ENCODE measurements at places on chromosomes 7 and 10. TPM values are rescaled to one million over a fixed set of nuclear protein-coding genes. Genes with fewer than 3 reads are reported as not detected.
A peak's percentile ranks its signal among the peaks of the same experiment; 100 is the strongest.

- no peak overlapping the region for H3K4me3 ChIP-seq
- DNase-seq = no peak
- H3K36me3 ChIP-seq = peaks cover 2% of the 10 kb centered on the region
- H3K27ac ChIP-seq = no peak overlapping the region
- peaks cover 10% of the 10 kb centered on the region for H3K27me3 ChIP-seq
- H3K4me1 ChIP-seq = peaks cover 12% of the 10 kb centered on the region
Observed at GRCh38 chr7:130210181-130210935, 2.7 kb downstream of the SSMEM1 start.

DNA sequence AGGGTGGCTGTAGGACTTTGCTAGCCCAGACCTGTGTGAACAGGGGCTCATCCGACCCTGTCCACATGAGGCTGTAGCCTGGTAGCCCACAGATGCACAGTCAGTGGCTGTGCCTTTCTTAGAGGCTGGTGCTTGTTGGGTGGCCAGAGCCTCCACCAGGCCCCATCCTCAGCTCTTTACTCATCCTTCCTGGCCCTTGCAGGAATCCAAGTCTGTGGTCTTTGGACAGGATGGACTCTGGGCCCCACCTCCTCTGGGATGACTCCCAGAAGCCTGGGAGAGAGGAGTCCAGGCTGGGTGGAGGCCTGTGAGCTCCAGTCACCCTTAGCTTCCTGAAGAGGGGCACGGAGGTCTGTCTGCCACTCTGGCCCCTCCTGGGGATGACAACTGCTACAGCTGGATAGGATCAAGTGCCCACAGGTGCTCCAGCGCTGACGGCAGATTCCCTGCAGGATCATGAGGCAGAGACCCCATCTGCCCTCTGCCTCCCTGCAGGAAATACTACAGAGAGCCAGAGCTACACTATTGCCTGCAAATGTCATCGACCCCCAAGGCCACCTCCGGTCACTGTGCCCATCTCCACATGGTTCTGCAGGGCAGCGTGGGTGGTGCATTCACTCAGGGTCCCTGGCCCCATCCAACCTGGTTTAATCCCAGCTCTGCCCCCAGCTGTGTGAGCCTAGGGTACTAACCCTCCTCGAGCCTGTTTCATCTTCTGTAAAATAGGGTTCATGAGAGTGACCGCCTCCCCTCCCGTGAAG is 114.5 kb downstream of the PTPN20 start:
- no peak overlapping the region for H3K4me3 ChIP-seq
- DNase-seq = no peak
- H3K36me3 ChIP-seq = no peaks in the 10 kb centered on the region
- peaks cover 5% of the 10 kb centered on the region for H3K27me3 ChIP-seq
- H3K4me1 ChIP-seq = peaks cover 5% of the 10 kb centered on the region

GRCh38 chr10:58957517-58957916 is 218.9 kb upstream of the PHYHIPL start:
- H3K36me3 ChIP-seq = no peaks in the 10 kb centered on the region
- no peak overlapping the region for H3K27ac ChIP-seq
- H3K4me3 ChIP-seq = no peak overlapping the region
- peaks cover 7% of the 10 kb centered on the region for H3K27me3 ChIP-seq
- DNase-seq = no peak

GRCh38 chr7:47884675-47885074 is 63.6 kb downstream of the PKD1L1 start:
- H3K4me3 ChIP-seq = no peak overlapping the region
- H3K4me1 ChIP-seq = no peaks in the 10 kb centered on the region
- DNase-seq = no peak
- H3K36me3 ChIP-seq = no peaks in the 10 kb centered on the region
- H3K27me3 ChIP-seq = peaks cover 2% of the 10 kb centered on the region

- peaks cover 8% of the 10 kb centered on the region for H3K36me3 ChIP-seq
- no peaks in the 10 kb centered on the region for H3K4me1 ChIP-seq
- no peak for DNase-seq
- no peak overlapping the region for H3K4me3 ChIP-seq
- H3K27ac ChIP-seq = no peak overlapping the region
Observed at GRCh38 chr10:115818012-115818411, 455.0 kb downstream of the GFRA1 start.

DNA sequence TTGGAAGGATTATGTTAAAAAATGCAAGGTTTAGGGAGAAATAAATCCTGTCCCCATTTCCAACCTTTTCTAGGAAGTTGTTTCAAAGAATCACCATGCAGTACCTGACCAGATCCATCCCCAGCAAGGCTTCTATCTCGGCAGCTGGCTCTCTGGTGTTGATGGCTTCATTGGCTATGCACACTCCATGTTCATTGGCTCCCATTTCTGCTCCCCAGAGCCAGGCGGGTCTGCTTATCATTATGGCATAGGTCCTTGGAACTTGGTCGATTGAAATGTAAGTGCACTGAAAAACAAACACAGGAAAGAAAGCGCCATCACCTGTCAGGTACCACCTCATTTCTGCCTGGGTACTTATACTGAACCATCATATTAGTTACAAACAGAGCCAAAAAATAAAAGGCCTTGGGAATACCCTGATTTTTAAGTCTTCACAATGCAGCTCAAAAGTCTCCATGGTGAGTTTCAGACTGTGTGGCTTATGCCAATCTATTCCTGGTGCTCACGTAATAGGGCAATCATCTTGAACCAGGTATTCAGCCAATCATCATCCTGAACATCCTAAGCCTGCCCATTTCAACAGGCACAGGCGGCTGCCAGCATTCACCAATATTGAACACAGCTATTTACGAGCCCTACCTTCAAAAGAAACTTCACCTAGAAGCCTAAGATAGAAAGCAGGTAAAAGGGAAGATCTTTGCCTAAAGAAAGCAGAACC is 34.4 kb downstream of the SCRN1 start:
- H3K36me3 ChIP-seq = no peaks in the 10 kb centered on the region
- peaks cover 35% of the 10 kb centered on the region for H3K4me1 ChIP-seq
- H3K27me3 ChIP-seq = no peaks in the 10 kb centered on the region
- H3K27ac ChIP-seq = peak overlapping the region; percentile 19

- no peak for DNase-seq
- H3K36me3 ChIP-seq = peaks cover 4% of the 10 kb centered on the region
- H3K27me3 ChIP-seq = no peaks in the 10 kb centered on the region
- H3K4me3 ChIP-seq = no peak overlapping the region
Observed at GRCh38 chr7:140898786-140899536, 25.8 kb downstream of the BRAF start.

- no peak for DNase-seq
- no peaks in the 10 kb centered on the region for H3K27me3 ChIP-seq
- H3K27ac ChIP-seq = no peak overlapping the region
- H3K4me1 ChIP-seq = no peaks in the 10 kb centered on the region
- no peak overlapping the region for H3K4me3 ChIP-seq
Observed at GRCh38 chr10:116146372-116147140, 126.5 kb downstream of the GFRA1 start.

DNA sequence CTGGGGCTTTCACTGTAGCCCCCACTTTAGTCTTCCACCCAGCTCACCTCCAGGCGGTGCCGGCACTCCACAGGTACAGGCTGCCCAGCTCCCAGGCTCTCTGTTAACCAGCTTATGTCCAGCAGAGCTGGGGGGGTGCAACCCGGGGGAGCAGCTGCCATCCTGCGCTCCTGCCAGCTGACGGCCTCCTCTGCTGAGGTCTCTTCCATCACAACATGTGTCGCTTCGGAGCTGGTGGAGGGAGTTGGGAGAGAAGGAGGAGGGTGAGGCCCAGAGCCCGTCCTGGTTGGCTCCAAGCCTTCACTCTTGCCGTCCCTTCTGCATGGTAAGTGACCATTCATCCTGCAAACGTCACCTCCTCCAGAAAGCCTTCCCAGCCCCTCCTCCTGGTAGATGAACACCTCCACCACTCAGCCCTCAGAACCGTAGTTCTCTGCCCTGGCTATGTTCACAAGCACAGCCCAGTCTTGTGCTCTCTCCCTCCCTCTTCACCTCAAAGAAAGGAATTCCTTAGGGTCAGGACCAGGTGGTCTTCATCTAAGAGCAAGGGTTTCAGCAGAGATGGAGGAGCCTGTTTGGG is 1.6 kb downstream of the POLM start:
- DNase-seq = peak; percentile 60
- peaks cover 34% of the 10 kb centered on the region for H3K4me1 ChIP-seq
- H3K27ac ChIP-seq = peak overlapping the region; percentile 93
- no peaks in the 10 kb centered on the region for H3K27me3 ChIP-seq
- H3K36me3 ChIP-seq = peaks cover 12% of the 10 kb centered on the region

- DNase-seq = no peak
- no peak overlapping the region for H3K4me3 ChIP-seq
- peaks cover 13% of the 10 kb centered on the region for H3K27me3 ChIP-seq
- no peaks in the 10 kb centered on the region for H3K36me3 ChIP-seq
- H3K4me1 ChIP-seq = no peaks in the 10 kb centered on the region
Observed at GRCh38 chr7:94190599-94191061, 186.5 kb upstream of the BET1 start.

- no peaks in the 10 kb centered on the region for H3K36me3 ChIP-seq
- H3K27ac ChIP-seq = no peak overlapping the region
- no peak for DNase-seq
- no peaks in the 10 kb centered on the region for H3K4me1 ChIP-seq
- H3K27me3 ChIP-seq = peaks cover 35% of the 10 kb centered on the region
- no peak overlapping the region for H3K4me3 ChIP-seq
Observed at GRCh38 chr10:77180794-77181193, 456.8 kb downstream of the KCNMA1 start.

DNA sequence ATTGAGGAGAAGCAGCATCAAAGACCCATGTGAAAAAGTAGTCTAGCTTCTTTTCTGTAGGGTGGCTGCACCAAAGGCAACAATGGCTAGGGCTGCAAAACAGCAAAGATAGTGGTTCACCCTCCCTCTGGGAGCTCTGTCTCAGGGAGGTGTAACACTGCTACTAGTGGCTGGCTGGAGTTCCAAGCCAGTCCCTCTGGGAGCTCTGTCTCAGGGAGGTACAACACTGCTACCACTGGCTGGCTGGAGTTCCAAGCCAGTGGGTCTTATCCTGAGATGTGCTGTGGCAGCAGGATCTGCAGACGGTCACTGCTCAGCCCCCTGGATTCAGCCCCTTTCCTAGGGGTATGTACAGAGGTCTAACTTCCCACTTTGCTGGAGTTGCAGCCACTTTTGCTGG is 37.9 kb upstream of the TMEM140 start:
- DNase-seq = no peak
- H3K36me3 ChIP-seq = peaks cover 12% of the 10 kb centered on the region
- no peaks in the 10 kb centered on the region for H3K4me1 ChIP-seq

AZGP1 gene
- not detected for total RNA-seq

OGA gene
- 174 TPM for total RNA-seq

WEE2 gene
- total RNA-seq = not detected

HK1 gene
- 185 TPM for total RNA-seq

EPHA1 gene
- total RNA-seq = not detected

BTBD16 gene
- total RNA-seq = not detected

HOXA10 gene
- total RNA-seq = 0.88 TPM

CRHR2 gene
- not detected for total RNA-seq

ANLN gene
- 67.0 TPM for total RNA-seq
